GM04504 (cell line): ENCODE measurements at places on chromosomes 12 and 14.

DNA sequence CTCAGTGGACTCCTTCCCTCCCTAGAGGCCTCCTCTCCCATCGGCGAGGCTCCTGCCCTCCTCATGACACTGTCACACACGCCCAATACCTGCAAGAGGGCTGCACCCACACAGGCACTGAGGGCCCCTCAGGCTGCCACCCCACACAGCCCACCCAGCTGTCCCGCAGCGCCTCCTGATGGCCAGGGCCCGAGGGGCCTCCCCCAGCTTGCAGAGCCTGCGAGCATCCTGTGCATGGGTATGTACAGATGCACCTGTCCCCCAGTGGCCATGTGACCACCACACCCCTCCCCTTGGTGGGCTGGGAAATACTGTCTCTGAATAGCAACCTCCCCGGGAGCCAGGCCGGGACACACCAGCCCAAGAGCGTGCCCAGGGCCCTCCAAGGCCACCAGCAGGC is 19.0 kb upstream of the NUDT14 start:
- DNase-seq: no peak

DNA sequence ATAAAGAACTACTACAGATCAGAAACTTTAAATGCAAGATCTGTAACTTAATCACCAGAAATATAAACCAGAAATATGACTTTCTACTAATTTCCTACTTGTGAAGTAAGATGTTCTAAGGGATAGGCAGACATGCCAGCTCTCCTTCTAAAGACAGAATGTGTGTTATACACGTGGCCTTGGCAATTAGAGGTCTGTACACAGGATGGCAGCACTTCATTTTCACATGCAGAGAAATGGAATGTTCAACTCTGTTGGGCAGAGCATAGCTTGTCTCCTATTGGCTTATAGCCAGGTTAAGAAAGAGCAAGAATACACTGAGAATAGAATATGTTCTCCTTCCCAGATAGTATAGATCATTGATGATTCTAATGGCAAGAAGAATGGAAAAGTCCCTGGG is 403.8 kb downstream of the DAD1 start:
- DNase-seq: no peak

DNA sequence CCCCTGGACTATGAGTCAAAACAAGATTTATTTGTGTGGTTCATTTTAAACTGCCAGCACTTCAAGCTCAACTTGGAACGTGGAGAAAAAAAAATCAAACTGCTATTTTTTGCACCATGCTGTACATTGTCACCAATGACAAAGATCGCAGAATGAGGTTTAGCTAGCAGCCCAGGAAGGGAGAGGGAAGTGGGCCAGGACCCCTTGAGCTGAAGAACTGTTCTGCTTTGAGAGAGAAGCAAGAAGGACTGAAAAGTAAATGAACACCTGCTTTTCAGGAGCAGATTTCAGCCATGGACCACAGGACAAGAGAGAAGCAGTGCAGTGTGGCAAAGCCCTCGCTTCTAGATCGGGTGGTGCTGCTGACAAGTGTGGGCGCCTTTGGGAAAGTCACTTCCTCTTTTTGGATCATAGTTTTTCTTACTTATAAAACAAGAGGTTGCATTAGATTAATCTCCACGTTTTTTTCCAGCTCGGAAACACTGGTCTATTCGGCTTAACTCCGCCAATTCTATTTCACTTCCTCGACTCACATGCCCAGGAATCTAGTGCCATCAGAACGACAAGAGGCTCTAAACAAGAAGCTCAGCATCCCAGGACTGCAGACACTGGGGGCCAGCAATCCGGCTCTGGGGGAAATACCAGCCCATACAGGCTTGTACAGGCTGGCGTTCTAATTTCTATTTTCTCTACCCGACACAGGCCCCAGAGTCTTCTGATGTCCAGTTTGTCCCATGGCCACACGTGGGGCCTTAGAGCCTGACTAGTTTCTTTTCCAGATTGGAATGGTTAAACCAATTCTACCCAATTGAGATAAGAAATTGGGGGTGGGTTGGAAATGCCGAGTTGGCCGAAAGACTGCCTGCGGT is 129.9 kb downstream of the CRACR2A start:
- no peak for DNase-seq

DNA sequence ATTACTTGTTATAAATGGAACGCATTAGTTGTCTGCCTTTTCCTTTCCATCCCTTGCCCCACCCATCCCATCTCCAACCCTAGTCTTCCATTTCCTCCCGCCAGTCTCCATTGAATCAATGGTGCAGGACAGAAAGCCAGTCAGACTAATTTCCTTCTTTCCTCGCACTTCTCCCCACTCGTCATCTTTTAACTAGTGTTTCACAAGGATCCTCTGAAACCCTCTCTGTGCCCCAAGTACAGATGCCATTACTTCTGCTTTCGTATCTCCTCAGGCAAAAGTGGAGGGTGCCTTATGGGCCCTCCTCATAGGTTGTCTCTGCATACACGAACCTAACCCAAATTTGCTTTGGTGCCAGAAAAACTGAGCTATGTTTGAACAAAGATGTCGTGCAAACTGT is 4.2 kb downstream of the DAZAP2 start:
- DNase-seq: no peak

DNA sequence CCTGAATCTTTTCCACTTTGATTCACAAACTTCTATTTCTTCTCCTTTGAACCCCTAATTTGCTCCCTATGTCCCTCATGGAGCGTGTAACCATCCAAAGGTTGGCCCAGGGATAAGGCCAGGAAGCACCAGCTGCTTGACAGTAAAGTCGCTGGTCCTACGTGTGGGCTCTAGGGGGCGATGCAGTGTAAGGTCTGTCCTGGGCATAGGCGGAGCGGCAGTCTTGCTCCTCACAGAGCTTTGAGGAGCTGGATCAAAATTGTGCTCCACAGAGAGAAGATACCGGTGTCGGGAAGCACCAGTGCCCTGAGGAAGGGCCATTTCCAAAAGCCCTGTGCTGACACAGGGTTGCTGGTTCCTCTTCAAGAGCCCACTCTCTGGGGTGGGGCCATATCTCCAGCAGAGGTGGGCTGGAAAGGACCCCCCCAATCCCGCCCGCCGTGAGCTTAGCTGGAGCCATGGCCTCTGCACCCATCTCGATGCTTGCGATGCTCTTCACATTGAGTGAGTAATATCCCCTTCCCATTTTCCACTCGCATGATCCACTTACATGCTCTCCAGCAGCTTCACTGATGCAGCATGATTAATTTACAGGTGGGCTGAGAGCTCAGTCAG is 49.9 kb upstream of the OR4E1 start:
- no peak for DNase-seq

- no peak for DNase-seq
Measured at GRCh38 chr12:25764409-25764808, 194.1 kb upstream of the RASSF8 start.

- no peak for DNase-seq
Measured at GRCh38 chr12:109820816-109821381, 12.3 kb downstream of the TRPV4 start.

DNA sequence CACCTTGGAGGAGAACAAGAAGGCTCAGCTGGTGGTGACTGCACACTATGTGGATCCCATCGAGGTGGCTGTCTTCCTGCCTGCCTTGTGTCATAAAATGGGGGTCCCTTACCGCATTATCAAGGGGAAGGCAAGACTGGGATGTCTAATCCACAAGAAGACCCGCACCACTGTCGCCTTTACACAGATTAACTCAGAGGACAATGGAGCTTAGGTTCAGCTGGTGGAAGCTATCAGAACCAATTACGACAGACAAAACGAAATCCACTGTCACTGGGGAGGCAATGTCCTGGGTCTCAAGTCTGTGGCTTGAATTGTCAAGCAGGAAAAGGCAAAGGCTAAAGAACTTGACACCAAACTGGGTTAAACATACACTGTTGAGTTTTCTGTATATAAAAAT is 12.6 kb downstream of the TRAPPC6B start:
- no peak for DNase-seq
